ENCODE measurements at places on chromosomes 6 and 20. TPM values are rescaled to one million over a fixed set of nuclear protein-coding genes. Genes with fewer than 3 reads are reported as not detected.

The RBPJL gene
- not detected for total RNA-seq

DNA sequence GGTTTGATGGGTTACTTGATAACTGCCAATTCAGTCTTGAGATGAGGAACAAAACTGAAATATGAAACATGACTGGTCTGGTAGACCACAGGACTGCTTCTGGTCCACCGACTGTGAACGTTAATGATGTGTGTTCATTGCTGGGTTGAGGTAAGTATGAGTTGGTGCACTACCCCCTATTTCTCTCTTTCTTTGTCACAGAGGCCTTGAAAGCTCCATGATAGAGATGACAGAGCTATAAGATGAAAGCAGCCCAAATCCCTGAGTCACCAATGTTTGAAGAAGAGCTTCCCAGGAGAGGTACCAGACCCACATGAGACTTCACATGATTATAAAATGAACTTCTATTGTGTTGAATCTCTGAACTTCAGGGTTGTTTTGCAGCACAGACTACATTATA lies 555.5 kb downstream of the PTPRT start:
- no peak for DNase-seq

GRCh38 chr6:70520575-70520974 lies 46.2 kb upstream of the SDHAF4 start:
- no peak for DNase-seq

DNA sequence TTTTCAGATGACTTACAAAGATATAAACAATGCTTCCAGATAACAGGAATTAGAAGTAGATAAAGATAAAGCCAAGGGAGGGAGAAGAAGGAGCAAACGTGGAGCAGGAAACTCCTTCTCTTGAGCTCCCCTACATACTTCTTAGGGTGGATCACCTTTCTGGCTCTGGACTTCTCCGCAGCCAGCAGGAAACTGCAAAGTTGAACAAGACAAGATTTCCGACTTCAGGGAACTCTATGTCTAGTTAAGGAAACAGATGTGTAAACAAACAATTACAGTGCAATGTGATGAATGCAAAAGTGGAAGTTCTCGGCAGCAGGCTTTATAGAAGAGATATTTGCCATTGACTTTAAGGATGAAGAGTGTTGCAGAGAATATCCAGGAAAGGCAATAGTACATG lies 134.0 kb upstream of the MARCKS start:
- no peak for DNase-seq

- DNase-seq, result peak; percentile 46
Observed at GRCh38 chr6:157814883-157815282, 8.2 kb upstream of the SNX9 start.

DNA sequence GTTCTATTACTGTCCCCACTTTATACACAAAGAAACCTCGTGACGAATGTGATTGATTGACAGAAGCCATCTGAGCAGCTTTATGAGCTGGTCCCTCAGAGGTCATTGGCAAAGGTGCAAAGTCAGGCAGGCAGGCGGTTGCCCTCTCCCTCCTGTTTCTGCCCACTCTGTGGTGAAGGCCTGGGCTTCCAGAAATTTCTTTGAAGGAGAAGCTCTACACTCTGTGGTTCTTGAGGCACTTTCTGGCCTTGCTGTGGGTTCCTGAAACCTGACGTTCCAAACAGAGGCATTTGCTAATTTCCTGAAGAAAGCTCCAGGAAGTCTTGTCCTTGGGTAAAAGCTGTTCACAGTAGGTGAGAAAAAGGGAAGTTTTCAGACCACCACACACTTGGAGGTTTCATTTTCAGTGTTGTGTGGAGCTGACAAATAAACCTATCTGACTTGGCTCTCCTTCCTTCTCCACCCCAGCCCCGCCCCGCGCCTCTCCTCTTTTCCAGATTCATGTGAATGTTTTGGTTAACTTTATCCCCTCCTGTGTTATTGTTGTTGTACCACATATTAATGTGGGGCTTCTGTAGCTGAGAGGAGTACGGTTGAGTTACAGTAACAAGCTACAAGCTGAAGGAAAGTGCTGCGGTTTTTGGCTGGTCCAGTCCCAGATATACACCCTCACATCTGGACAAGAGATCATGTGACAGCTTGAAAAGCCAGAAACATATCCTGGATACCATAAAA lies 274.1 kb downstream of the CLIC5 start:
- no peak for DNase-seq

The CST7 gene
- 53.3 TPM for total RNA-seq

Data from CD8-positive, alpha-beta T cell (primary cell).